ENCODE measurements at places on chromosomes 2 and 18.

DNA sequence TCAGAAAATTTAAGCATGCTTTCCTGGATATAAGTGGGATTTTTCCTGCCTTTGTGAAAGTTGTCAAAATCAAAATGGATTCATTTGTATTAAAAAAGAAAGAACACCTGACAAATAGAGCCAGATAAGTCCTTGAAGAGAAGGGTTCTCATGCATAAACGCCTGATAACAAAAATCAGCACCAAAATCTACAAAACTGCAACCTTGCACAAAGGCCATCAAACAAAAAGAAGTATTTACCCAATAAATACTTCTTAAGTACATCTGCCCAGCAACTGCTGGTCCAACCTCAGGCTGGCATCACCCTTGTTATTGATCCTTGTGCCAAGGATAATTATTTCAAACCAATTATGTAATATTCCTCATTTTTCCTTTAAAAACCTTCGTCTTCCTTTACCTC is 315.9 kb downstream of the GPD2 start:
- no peak for DNase-seq

DNA sequence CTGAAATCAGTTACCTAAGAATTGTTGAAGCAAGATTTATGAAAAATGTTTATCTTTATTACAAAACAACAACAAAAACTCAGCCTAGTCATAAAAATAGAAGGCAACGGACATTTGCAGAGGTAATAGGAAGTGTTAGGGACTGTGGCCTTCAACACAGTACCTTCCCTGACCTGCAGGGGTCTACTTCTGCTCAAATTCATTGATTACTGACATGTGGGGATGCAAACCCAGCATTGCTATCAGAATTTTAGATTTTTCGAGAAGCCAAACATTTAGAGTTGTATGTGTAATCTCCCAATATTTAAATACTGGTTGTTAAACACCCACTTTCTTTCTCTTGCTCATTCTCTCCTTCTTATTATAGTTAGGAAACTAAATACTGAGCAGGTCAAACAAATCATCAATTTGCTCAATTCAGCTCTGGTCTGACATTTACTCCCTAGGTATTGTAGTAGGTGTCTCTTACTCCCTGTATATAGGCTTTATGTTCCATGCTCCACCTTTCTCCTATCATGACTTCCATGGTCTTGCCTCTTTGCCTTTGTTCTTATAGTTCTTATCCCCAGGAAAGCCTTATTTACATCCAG is 198.5 kb downstream of the UBE2E3 start:
- no peak for DNase-seq

DNA sequence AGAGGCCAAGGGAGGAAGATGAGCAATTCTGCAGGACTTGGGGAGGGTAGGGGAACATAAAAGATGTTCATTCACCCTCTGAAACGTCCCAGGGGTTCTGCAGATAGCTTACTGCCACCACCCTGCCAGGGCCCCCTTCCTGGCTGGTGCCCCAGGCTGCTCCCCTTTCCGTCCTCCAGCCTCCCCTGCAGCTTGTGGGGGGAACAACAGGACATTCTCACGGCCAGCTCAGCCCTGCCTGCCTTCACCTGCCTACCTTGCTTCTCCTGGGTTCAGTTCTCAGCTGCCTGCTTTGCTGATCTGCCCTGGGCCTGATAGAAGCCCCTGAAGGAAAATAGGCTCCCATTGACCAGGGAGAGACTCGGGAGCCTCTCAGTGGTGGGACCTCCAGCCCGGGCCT is 251.1 kb downstream of the CELF4 start:
- no peak for DNase-seq

GRCh38 chr2:88159955-88160415 is 10.2 kb upstream of the THNSL2 start:
- peak; percentile 25 for DNase-seq

GRCh38 chr18:48819781-48820482 is 130.8 kb downstream of the SMAD7 start:
- DNase-seq, result no peak

- no peak for DNase-seq
Measured at GRCh38 chr2:10305254-10305635, 2.5 kb downstream of the HPCAL1 start.

- DNase-seq, result no peak
Measured at GRCh38 chr2:117771969-117772630, 42.4 kb upstream of the DDX18 start.

DNA sequence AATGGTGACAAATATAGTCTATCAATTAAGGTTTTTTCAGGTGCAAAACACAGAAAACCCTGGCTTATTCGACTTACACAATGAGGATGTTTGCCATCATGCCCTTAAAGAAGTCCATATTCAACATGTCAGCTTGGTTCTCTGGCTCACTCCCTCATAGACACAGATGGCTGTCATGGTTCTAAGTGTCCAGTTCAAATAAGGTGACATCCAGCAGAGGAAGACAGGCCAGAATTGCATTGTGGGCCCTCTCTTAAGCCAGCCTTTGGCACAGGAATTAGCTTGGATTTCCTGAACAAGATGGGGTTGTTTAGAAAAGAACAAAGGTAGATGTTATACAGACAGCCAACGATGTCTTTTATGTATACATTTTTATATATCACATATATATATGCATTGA is 18.7 kb upstream of the SLC1A4 start:
- DNase-seq, result no peak

GRCh38 chr2:27721335-27721734 is 50.2 kb upstream of the MRPL33 start:
- no peak for DNase-seq

DNA sequence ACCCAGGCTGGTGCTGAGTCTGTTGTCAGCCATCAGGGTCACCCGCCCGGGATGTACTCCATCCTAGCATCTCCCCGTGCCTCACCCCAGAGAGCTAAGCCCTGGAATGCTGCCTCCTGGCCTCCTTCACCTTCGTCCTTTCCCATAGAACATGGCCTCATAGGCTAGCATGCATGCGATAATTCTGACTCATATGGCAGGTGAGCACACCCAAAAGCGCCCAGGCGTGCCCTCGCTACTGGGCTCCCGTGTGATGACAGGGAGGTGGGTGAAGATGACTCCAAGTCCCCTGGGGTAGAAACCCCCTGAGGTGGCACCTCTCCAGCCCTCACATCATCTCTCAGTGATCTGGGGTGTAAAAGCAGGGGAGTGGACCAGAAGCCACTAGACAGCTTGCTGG is 7.3 kb downstream of the SPR start:
- DNase-seq, result no peak

GRCh38 chr2:215364157-215365155 is 52.6 kb downstream of the ATIC start:
- no peak for DNase-seq

- DNase-seq, result no peak
Measured at GRCh38 chr2:65299246-65299645, 71.6 kb downstream of the ACTR2 start.

DNA sequence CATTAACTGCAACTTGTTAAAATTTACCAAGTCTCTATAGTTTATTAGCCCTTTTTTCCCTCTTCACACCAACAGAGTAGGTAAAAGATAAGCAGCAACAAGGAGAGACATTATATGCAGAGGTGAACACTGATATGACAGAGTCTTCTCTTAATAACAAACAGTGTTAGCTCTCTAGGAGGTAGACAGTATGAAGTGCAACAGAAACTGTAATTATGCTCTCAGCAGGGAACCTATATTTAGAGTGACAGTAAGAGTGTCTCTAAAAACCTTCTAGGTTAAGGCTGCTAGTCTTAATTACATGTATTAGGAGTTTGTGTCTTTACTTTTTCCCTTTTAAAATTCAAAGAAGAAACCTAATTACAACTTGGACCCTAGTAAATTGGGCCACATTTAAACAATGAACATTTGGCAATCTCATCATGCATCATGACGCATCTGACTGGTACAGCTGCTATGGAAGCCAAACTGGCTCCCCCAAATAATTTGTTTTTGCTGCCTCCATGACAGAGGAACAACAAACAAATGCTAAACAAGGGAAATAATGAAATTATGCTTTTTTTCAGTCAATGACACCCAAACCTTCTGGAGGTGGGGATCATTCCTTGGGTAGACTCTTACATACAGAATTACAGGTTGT is 69.9 kb upstream of the MMADHC start:
- DNase-seq, result no peak

DNA sequence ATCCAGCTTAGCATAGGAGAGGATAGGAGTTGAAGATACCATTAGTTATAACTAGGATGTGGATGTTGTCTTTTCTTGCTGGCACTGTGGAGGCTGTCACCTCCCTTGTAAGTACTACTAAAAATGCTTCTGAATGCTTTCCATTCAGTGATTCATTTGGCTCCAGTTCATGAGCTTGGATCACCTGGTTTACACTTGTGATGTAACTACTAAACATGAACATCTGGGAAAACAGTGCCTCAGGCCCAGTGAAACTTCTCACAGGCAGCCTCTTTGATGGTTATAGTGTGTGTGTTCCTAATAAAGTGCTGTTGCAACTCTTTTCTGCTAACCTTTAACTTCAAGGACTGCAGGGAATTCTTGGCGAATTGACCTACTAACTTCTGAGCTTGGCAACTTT is 13.0 kb upstream of the SLC9A2 start:
- DNase-seq, result no peak

DNA sequence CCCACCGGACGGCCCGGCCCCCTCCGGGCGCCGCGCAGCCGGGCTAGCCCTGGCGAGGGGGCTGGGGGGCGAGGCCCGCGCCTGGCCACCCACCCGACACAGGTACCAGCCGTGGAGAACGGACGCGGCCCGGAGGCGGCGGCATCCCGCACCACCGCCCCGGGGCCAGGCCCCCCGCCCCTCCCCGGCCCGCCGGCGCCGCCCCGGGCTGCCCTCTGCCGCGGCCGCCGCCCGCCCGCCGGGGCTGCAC is 405 bp downstream of the SOS1 start:
- DNase-seq, result no peak

- no peak for DNase-seq
Measured at GRCh38 chr18:39347701-39348100, 1782.1 kb upstream of the CELF4 start.

DNA sequence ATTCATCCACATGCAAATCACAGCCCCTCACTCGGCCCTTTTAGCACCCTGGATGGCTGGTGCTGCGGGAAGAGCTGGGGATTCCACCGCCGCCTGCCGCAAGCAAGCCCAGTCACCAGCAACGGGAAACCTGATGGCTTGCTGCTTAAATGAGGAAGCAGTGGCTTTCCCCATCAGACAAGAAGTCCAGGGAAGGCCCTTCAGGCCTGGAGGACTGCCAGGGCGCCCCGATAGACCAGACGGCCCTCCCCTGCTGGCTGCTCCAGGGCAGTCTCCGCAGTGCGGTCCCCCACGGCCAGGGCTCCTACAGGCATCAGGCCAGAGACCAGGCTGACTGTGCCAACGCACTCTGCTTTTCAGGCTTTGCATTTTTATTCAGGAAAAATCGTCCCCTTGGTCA is 439.1 kb downstream of the EIPR1 start:
- DNase-seq, result no peak

DNA sequence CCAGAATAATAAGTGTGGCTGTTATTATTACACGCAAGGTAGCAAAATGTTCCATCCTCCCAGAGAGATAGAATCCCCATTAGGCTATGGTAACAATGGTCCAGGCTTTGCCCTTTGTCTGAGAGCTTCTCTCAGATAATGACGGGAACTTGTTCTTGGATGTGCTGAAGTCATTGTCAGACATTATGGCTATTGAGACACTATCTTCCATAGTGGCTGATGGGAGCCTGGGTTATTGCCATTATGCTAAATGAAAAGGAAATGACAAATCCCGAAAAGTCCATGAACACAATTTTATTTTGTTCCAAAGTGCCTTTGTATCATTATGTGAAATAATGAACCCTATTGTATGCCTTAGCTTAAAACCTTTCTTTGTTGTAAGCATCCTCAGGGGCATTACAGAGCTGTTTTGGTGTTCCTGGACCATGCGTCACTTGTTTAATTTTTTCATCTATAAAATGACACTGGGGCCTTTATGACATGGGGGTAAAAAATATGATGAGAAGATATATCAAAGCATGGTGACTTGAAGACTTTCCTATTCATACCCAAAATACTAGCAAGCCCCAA is 218.5 kb downstream of the KCNS3 start:
- DNase-seq, result no peak

GRCh38 chr2:127225186-127225960 is 5.3 kb upstream of the CYP27C1 start:
- no peak for DNase-seq

- no peak for DNase-seq
Measured at GRCh38 chr2:123438251-123438650, 586.8 kb upstream of the CNTNAP5 start.

- DNase-seq, result no peak
Measured at GRCh38 chr2:164747783-164748433, 93.7 kb downstream of the COBLL1 start.

DNA sequence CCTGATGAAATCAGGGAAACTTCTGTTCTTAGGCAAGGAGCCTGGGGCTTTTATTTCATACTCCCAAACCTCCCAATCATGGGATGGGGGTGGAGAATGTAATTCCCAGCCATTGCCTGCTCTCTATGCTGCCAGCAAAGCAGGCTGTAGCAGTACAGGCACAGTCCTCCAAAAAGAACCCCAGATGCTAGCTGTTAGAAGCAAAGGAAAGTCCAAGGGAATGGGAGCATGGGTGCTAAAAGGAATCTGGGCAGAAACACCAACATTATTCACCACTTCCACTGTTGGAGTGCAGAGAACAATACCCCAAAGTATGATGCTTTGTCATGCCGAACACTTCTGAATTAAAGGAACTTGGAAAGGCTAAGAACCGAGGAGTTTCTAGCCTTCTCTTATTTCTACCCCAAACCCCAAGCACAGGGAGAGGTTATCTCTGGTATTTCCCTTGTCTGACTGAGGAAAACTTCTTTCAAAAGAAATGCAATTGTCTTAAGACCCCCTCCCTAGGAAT is 24.7 kb downstream of the MDH1 start:
- DNase-seq, result no peak

DNA sequence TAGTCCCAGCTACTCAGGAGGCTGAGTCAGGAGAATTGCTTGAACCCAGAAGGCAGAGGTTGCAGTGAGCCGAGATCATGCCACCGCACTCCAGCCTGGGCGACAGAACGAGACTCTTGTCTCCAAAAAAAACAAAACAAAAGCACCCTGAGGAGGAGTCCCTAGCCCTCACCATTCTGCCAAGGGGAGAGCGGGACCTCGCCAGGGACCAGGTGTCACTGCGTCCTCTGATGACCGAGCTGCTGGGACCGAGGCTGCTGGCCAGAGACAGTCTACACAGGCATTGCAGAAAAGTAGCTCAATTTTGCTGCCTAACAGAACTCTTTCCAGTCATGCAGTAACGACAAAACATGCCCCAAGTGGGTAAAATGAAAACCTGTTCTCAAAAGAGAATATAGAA is 18.4 kb downstream of the NCK2 start:
- no peak for DNase-seq

GRCh38 chr2:171318463-171318934 is 115.3 kb downstream of the METTL8 start:
- DNase-seq, result no peak

DNA sequence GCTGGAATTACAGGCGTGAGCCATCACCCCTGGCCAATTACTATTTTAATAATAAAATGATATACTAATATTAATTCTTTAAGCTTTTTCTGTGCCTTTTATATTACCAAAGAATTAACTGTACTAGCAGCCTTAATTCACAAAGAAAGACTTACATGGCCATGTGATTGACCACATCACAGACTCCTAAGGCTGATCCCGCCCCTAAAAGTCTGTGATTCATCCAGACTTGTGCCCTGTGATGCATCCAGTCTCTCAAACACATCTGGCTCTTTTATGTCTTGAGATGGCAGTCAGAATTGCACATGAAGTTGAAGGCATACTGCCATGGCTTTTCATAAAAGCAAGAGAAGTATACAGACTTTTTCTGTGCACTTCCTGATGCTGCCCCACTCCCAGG is 91.7 kb downstream of the DTNA start:
- DNase-seq, result no peak

GRCh38 chr2:230840301-230840700 is 24.4 kb upstream of the ITM2C start:
- no peak for DNase-seq

- no peak for DNase-seq
Measured at GRCh38 chr2:220646424-220646823, 925.7 kb downstream of the EPHA4 start.

All from stimulated activated CD8-positive, alpha-beta memory T cell treated with anti-CD3 and anti-CD28 coated beads, Interleukin-4, amount 100 ng/mL, for 1 hour (primary cell).